ENCODE measurements at places on chromosomes 12 and 14. TPM values are rescaled to one million over a fixed set of nuclear protein-coding genes. Genes with fewer than 3 reads are reported as not detected.

- no peaks in the 10 kb centered on the region for H3K27me3 ChIP-seq
- peak overlapping the region; percentile 20 for H3K27ac ChIP-seq
- peak; percentile 83 for DNase-seq
Measured at GRCh38 chr14:94485944-94486841, 10.2 kb upstream of the SERPINA9 start.

DNA sequence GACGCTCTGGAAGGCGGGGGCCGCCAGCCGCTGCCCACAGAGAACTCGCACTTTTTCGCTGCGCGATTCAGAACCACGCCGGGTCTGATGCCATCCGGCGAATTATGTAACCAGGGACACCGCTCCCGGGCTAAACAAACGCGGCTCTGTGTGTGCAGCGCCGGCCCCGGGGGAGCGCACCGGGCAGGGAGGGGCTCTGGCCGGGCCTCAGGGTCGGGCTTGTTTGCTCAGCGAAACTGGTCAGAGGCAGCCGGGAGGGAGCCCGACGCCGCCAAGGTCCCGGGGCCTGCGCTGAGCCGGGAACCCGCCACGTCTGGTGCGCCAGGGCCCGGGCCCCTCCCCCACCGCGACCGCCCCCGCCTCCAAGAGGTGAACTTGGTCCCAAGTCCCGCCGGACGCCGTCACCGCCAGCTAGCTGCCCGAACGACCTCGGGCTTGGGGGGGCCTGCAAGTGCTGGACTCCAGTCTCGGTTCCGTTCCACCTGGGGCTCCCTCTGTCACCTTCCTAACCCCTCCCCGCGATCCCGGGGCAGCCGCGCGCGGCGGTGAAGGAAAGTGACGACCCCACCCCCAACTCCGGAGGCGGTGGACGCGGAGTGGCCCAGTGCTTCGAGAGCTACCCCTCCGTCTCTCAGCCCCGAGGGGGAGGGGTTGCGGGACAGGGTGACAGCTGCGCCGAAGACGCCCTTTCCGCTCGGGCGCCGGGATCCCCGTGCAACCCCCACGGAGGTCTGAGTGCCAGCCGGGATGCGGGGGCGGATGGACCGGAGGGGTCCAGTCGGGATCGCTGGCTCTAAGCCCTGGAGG lies 848 bp downstream of the CTDSP2 start:
- DNase-seq, result peak; percentile 74
- H3K27me3 ChIP-seq, result peaks cover 5% of the 10 kb centered on the region
- peaks cover 51% of the 10 kb centered on the region for H3K4me1 ChIP-seq
- peak overlapping the region; percentile 69 for H3K4me3 ChIP-seq
- no peaks in the 10 kb centered on the region for H3K36me3 ChIP-seq

DNA sequence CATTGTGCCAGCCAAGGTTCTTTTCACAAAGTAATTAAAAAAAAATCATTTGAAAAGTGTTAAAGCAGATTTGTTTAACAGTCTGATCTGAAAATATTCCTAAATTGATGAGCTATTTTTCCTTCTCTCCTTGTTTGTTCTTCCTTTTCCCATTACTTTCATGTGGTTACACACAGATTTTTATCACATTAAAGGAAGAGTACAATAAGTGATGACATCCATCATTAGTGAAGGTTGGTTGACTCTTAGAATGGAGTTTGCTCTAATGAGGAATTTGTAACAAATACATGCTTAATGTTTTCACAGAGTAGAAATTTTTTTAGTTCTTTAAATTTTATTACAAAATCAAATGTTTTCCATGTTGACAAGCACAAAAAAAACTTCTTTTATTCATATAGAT lies 18.9 kb upstream of the TOMM20L start:
- H3K27me3 ChIP-seq, result no peaks in the 10 kb centered on the region
- DNase-seq, result no peak
- H3K36me3 ChIP-seq, result peaks cover 25% of the 10 kb centered on the region
- H3K4me3 ChIP-seq, result no peak overlapping the region
- no peak overlapping the region for H3K27ac ChIP-seq

DNA sequence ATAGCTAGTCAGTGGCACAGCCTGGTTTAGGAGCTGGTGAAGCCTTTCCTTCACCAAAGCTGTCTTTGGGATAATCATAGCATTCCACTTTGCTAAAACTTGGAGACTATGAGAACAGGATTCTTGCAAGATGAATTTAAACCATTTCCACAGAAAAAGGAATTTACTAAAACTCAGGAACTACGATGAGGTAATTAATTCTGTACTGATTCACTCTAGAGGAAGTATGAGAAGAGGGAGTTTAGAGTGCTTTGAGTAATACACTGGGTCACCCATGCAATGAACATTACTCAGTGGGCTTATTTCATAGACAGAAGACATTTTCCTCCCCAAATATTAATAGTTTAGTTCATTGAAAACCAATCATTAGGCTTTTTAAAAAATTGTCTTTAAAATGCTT lies 73.0 kb downstream of the RMST start:
- peak overlapping the region; percentile 88 for H3K27ac ChIP-seq
- peaks cover 79% of the 10 kb centered on the region for H3K4me1 ChIP-seq
- no peak for DNase-seq
- no peak overlapping the region for H3K4me3 ChIP-seq

GRCh38 chr12:74339211-74339610 lies 198.4 kb upstream of the ATXN7L3B start:
- H3K27ac ChIP-seq, result no peak overlapping the region
- H3K27me3 ChIP-seq, result no peaks in the 10 kb centered on the region
- no peak overlapping the region for H3K4me3 ChIP-seq
- H3K4me1 ChIP-seq, result peaks cover 13% of the 10 kb centered on the region

DNA sequence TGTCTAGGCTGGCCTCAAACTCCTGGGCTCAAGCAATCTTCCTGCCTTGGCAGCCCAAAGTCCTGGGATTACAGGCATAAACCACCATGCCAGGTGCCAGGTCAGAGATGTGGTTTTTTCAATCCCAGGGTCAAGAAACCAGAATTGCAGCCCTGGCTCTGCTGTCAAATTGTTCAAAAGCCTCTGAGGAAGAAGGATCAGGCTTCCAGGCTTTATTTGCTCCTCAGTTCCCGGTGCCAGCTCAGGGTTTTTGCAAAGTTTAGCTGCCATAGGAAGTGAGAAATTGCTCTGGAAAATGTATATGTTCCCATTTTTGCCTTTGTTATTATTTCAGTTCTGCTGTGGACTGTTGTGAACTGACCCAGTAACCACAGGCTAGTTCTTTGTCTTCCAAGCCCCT lies 28.7 kb downstream of the WNT5B start:
- H3K36me3 ChIP-seq, result no peaks in the 10 kb centered on the region
- DNase-seq, result no peak
- H3K4me1 ChIP-seq, result peaks cover 11% of the 10 kb centered on the region
- H3K27ac ChIP-seq, result no peak overlapping the region

DNA sequence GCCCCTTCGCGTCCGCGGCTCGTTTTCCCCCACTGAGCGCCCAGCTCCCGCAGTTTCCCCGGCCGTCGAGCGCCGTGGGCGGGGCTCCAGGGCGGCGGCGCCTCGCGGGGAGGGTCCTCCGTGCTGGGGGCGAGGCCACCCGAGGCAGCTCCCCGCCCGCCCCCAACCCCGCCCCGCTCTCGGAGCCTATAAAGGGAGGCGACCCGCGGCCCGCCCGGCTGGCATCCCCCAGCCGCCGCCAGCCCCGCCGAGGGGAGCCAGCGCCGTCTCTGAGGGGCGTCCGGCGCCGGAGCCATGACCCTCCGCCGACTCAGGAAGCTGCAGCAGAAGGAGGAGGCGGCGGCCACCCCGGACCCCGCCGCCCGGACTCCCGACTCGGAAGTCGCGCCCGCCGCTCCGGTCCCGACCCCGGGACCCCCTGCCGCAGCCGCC lies at the start of gene TAMALIN:
TAMALIN (plus strand) TSS at position 221 of the 432 bp plus-strand sequence; CDS start at position 295, 74 bp downstream.
- peak; percentile 47 for DNase-seq
- peak within 1 kb of the TSS; percentile 88 for H3K4me3 ChIP-seq
- peaks cover 53% of the 10 kb centered on the region for H3K27me3 ChIP-seq
- 0 out of 2 replicates have a peak, but pooled peaks cover 2% of the 10 kb centered on the region for H3K36me3 ChIP-seq
- no peak within 1 kb of the TSS for H3K27ac ChIP-seq
- H3K4me1 ChIP-seq, result peaks cover 36% of the 10 kb centered on the region

- no peak for DNase-seq
- peak overlapping the region; percentile 42 for H3K27ac ChIP-seq
- peaks cover 43% of the 10 kb centered on the region for H3K4me1 ChIP-seq
- H3K36me3 ChIP-seq, result no peaks in the 10 kb centered on the region
Measured at GRCh38 chr12:88553941-88554658, 26.2 kb downstream of the KITLG start.

DNA sequence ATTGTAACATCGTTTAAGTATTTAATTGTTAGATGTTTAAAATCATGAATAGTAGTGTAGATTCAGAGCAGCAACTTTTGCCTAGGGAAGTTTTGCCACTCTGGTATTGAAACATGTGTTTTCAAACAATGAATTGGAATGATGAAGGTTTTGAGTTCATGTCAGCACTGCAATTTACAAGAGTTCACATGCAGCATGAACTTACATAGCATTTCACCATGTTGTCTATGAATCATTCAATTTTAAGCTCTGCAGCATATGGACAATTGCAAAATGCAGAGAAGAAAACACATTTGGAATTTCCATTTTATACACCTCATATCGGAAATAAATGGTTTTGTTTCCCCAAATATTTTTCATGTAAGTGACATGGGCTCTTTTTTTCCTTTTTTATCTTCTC lies 170.7 kb upstream of the CDKN3 start:
- no peaks in the 10 kb centered on the region for H3K36me3 ChIP-seq
- peaks cover 19% of the 10 kb centered on the region for H3K4me1 ChIP-seq
- DNase-seq, result no peak
- H3K27me3 ChIP-seq, result peaks cover 22% of the 10 kb centered on the region
- no peak overlapping the region for H3K4me3 ChIP-seq

The BMP4 gene
- 8.4 TPM for total RNA-seq

The ZNF641 gene
- 8.3 TPM for total RNA-seq

The TMEM52B gene
- total RNA-seq, result not detected

The HOXC11 gene
- not detected for total RNA-seq

Data from WTC11 (cell line).